ENCODE measurements at places on chromosomes 16 and 17.

DNA sequence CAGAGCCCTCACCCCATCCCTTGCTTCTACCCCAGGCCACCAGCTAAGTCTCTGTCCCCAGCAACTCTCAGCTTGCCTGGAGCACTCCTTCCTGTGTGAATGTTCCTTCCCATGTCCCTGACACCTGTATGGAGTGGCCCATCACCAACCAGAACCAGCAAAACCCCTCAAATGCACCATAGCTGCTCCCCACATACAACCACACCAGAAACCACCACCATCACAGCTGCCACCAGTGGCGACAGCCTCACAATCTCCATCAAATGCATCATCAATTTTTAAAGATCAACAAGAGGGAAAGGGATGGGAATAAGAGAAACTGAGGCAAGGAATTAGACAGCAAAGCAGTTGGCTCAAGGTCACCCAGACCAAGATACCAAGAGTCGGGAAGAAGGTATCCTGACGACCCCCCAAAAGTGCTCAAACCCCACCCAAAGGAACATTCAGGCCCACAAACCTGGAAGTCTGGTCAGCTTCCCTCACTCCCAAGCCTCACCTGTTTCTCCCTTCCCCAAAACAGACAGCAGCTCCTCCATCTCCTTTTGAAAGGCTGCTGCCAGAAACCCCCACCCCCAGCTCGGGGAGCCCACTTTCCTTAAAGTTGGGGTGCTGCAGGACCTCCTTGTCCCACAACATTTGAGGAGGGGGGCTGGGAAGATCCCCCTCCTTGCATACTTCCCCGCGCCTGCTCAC, 1.8 kb downstream of the SRCIN1 start:
- DNase-seq = no peak

DNA sequence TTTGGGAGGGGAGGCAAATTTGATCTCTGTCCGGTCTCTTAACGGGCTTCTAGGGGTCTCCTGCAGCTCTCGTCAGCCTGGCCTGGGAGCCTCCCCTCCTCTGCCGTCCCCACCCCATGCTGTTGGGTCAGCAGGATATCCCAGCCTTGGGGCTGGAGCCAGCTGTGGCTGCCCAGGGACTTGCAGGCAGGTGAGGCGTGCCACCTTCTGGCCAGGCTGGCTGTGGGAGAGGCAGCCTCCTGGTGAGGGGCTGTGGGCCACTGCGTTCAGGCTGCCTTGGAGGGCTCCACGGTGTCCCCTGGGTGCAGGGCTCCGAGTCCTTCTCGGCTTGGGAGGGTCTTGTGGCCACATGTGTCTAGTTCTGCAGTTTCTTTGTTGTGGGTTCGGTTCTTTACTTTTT, 34.6 kb downstream of the TBCD start:
- DNase-seq = no peak

DNA sequence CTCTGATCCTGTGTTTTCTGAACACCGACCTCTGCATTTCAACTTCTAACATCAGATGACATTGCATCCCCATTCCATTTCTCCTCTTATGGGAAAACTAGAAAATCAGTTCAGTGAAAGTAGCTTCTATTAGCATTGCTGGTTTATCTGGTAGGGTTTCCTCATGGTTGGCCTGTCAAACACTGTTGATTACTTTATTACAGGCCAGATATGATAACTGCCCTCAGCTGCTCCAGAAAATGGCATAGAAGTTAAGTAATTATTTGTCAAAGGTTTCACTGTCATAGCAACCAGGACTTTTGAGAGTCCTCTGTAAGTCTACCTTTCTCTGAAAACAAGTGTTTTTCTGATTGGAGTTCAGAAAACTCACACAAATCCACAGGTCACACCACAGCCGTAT, 3.0 kb downstream of the GFOD2 start:
- no peak for DNase-seq

DNA sequence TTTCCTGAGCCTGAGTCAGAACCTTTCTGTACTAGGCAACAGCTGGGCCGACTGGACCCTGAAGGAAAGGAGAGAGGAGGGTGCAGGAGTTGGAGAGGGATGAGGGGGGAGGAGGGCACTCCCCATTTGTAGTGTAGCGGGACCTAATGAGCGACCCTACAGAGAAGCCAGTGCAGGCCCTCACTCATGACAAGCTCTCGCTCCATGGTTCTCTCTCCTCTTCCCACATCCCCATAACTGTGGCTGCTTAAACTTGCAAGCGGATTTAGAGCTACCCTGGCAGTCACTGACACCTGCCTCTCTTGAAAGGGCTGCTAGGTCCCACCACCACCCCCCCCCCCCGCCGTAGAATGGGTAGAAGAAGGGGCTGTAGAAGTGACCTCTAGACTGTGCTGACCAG, 14.5 kb downstream of the NKD1 start:
- DNase-seq = no peak

GRCh38 chr17:4006165-4006589, 41.9 kb upstream of the ATP2A3 start:
- DNase-seq = no peak

DNA sequence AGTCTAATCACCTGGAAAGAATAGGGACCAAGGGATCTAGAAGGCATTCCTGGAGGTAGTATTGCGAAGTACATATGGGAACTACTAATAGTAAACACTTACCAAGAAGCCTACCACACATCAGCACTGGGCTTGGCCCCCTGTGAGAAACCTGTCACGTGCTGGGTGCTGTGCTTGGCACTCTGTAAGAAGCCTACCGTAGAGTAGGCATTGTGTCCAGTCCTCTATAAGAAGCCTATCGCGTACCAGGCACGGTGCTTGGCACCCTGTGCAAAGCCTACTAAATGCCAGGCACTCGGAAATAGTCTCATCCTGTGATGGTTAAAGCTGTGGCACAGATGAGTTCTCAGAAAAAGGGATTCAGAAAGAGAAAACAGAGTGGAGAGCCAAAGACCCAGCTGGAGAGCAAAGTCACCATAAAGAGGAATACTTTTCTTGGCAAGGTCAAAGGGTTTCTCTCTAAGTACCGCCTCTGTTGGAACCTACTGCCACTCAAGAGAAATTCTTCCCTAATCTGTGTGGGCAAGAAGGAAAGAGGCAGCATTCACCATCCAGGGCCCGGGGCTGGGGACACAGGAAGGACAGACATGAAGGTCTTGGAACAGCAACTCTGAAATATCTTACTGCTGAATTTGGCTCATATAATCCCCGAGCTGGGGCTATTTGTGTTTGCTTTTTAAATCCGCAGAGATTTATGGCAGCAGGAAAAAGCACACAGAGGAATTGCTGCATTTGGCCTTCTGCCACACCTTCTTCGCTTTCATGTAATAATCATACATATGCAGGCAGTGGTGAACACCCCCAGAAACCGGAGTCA, 81.8 kb downstream of the VAT1L start:
- no peak for DNase-seq

GRCh38 chr17:9971991-9972390, 66.9 kb upstream of the RCVRN start:
- no peak for DNase-seq

DNA sequence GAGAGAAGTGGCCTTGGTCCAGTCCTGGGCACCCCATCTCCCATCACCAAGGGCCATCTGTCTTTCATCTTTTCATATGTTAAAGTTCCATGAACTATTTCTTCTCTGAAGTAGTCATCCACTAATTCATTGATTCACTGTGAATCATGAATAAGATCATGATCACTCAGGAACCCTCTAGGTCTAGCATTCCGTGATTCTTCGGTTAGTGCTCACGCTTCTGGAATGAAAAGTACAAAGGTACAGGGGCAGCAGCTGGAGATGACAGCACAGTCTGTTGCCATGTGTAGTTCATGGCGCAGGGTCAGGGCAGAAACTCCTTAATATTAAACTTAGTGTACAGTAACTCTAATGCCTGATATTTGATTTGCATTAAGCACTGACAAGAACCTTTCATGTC, 127.1 kb downstream of the CDH13 start:
- no peak for DNase-seq

DNA sequence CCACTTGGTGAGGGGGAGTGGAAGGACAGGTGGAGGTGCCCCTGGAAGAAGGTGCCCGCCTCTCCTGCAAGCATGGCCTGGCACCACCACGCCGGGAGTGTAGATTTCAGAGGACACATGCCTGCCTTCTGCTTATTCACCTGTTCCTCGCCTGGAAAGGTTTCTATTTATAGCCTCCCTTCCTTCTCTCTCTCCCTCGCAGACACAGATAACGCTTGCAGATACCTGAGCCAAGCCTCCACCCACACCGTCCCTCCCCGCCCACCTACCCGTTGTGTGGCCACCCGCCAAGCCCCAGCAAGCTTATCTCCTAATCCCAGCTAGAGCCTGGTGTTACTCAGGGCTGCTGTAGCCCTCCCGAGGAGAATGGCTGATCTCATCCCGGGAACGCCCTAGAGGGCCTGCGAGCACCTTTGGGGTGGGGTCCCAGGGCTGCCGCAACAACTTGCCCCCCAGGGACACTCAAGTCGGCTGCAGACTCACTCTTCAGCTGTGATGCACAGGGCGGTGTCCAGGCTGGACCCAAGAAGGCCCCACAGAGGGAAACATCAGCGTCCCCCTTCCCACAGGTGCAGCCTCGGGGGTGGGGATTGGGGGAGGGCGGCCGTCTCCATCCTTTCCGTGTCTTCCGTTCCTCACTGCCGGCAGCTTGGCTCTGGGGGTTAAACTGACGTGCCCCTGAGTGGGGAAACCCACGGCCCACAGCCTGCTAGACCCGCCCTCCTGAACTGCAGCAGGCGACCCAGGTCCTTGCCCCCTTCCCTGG, 1.9 kb upstream of the SNAI3 start:
- no peak for DNase-seq

DNA sequence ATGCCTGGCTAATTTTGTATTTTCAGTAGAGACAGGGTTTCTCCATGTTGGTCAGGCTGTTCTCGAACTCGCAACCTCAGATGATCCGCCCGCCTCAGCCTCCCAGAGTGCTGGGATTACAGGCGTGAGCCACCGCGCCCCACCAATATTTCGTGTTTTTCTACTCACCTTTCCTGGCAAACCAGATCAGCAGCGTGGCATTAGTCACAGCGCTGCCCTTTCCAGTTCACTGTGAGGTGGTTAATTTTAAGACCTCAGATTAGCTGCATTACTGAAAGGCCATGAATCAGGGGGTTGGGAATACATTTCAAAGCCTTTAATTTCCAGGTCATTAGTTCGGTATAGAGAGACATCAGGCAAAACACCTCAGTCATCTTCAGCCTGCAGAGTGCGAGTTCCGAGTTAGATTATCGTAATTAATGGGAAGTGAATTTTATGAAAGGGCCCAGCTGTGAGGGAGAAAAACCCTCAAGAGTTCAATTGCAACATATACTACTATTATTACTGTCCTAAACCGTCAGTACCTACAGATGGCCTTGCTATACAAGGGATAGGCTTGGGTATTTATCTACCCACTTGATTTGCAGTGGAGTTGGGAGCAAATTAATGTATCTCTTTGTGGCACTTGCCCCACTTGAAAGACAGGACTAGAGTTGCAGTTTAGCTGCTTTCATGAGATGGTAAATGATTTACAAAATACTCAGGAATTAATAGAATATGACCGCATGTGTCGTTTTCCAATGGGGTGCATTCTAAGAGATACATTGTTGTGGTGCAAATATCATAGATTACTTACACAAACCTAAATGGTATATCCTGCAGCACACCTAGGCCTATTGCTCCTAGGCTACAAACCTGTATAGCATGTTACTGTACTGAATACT, 2.1 kb upstream of the USP32 start:
- no peak for DNase-seq

GRCh38 chr16:20899071-20899470, 1.1 kb downstream of the DCUN1D3 start:
- DNase-seq = no peak

DNA sequence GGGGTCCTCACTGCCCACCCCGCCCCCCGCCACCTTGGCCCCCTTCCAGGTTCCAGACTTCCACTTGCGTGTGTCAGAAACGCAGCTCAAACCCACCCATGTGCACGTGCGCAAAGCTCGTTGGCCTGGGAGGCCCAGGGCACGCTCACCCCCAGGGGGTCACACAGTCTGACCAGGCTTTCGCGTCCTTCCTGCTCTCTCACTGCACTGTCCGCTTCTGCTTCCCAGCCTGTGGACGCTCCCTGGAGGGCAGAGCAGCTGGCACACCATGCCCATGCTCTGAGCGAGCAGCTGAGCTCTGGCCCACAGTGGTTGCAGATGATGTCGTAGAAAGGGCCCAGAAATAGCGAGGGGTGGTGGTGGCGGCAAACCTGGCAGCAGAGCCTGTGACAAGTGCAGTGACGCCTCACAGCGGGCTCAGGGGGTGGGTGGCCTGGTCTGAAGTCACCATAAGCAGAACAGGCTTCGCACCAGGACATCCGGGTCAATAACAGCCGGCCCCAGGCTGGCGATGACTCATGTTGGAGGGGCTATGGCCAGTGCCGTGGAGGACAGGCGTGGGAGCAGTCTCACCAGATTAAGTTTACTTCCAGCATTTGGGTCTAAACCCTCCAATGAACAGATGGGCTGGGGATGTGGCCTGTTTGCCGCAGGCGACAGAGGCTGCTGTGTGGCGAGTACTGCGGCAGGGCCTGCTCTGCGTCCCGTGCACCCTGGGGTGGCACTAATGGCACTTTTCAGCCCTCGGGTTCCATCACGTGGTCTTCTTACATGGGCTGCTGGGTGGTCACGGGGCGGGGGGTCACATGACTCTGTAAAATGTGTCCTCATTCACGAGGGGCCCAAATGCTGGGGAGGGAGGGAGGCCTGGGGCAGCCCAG, 49.0 kb downstream of the NT5M start:
- DNase-seq = no peak

DNA sequence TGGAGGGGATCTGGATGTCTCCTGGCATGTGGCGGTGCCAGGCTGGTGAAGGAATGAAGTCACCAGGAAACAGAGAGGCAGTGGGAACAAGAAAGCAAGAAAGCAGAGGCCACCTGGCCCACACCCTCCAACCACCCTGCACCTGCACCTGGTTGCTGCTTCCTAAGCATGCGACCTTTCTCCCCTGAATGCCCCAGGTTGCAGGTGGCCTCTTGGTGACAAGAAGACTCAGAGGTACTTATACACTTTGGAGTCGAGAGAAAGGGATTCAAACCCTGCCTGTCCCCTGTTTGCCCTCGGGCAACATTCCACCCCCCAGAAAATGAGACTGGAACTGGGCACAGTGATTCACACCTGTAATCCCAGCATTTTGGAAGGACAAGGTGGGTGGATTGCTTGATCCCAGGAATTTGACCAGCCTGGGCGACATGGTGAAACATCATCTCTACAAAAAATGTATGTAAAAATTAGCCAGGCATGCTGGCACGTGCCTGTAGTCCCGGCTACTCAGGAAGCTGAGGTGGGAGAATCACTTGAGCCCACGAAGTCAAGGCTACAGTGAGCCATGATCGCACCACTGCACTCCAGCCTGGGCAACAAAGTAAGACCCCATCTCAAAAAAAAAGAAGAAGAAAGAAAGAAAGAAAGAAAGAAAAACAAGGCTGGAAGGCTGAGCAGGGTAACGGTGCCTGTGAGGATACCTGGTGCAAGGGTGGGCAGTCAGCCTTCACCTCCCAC, 34.6 kb upstream of the TNRC6C start:
- DNase-seq = no peak

- DNase-seq = no peak
These were observed 170.7 kb downstream of the CYB561 start for GRCh38 chr17:63275318-63275970.

All from stimulated activated CD4-positive, alpha-beta T cell treated with anti-CD3 and anti-CD28 coated beads, TNF-alpha, amount 100 ng/mL, for 4 hours (primary cell).